ENCODE measurements at places on chromosomes 1 and 21. TPM values are rescaled to one million over a fixed set of nuclear protein-coding genes. Genes with fewer than 3 reads are reported as not detected.

The ZNF593 gene
- total RNA-seq: 22.8 TPM

The C1orf141 gene
- total RNA-seq: not detected

The RXFP4 gene
- not detected for total RNA-seq

The RHEX gene
- total RNA-seq: not detected

The FAM72A gene
- 2.2 TPM for total RNA-seq

The CYP4A11 gene
- total RNA-seq: not detected

The IQGAP3 gene
- total RNA-seq: 13.6 TPM

The GJB3 gene
- total RNA-seq: not detected

The TFF2 gene
- total RNA-seq: not detected

The EVI5 gene
- 54.4 TPM for total RNA-seq

The FAAH gene
- total RNA-seq: not detected

The FNDC5 gene
- total RNA-seq: 1.7 TPM

The ZSWIM5 gene
- total RNA-seq: under 0.01 TPM

The SLC6A17 gene
- 0.54 TPM for total RNA-seq

The TMIGD3 gene
- total RNA-seq: not detected

The MX2 gene
- total RNA-seq: 0.54 TPM
